ENCODE measurements at places on chromosomes 2 and 18.
A peak's percentile ranks its signal among the peaks of the same experiment; 100 is the strongest.

GRCh38 chr18:25192065-25192464, 159.9 kb downstream of the ZNF521 start:
- DNase-seq = no peak

GRCh38 chr18:77323640-77324299, 74.1 kb downstream of the GALR1 start:
- no peak for DNase-seq

DNA sequence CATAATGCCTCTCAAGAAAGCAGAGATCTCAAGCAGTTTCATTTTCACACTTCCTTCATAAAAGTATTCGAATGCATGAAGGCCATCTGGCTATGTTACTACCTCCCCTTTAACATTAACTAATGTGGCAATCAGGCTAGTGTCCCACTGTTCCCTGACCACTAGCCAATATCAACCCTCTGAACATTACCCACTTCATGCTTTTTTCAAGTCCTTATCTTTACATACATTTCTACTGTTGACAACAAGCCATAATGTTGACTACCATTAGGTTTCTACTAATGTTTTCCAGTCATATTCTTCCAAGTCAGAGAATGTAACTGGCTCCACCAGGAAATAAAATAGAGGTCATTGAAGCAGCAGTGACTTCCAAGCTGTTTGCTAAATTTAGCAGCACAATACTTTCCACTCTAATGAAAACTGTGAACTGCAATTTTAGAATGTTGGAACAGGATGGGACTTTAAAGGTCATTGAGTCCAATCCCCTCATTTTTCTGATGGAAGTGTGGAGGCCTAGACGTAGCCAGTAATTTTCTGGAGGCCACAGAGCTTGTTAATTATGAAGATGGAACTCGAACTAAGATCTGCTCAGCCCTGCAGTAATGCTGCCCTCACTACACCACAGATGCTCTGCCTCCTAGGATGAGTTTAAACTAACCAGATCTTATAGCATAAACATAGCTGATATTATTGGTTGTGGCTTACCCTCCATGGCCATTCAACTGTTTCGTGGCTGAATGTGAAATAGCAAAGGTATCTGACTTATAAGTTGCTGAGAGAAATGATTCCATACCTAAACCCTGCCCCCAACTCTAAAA, 630 bp upstream of the PPP1R1C start:
- no peak for DNase-seq

- no peak for DNase-seq
Measured at GRCh38 chr2:98555696-98556095, 52.6 kb downstream of the COA5 start.

GRCh38 chr18:48862678-48863270, 88.0 kb downstream of the SMAD7 start:
- DNase-seq = no peak

DNA sequence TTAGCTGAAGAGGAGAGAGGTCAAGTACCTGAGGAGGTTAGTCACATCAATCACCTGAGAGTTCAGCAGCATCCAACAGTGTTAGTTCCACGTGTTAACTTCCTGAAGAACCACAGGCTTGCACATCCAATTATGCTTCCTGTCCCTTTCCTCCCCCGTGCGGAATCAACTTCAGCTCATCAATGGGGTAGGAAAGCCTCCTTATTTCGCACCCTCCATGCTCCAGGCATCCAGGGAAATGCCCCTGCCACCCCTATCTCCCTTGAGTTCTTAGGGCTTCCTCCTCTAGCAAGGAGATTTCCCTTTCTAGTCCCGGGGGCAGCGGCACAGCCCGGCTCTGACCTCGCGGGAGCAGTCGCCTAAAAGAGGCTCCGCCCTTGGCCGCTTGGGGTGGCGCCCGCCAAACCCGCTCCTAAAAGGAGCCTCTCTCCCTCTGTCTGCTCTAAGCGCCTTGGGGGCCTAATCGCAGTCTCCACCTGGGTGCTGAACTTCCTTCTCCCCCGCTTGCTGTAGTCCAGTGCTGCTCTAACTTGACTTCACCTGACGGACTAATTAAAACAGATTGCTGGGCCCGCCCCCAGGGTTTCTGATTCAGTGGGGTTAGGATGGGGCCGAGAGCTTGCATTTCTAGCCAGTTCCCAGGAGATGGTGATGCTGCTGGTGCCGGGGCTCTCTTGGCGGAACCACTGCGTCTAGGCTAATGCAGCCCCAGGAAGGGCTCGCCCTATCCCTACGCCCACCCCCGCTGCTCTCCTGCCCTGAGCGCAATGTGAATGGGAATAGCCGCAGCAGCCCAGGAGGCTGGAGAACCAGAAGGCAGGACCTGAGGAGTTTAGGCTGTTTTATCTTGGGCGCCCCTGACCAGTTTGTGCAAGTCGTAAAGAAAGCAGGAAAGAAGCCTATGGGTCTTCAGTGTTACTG, 3.4 kb upstream of the TET3 start:
- DNase-seq = no peak

- no peak for DNase-seq
Measured at GRCh38 chr2:108169982-108170625, 69.7 kb upstream of the SULT1C3 start.

GRCh38 chr2:135664623-135665068, 77.0 kb upstream of the UBXN4 start:
- peak; percentile 17 for DNase-seq

GRCh38 chr2:84970868-84971509, at the start of gene KCMF1:
Gene KCMF1 (plus strand): TSS chr2:84971161. CDS start chr2:84971452, 291 bp downstream.
- no peak for DNase-seq

GRCh38 chr18:51007790-51008139, 22.2 kb upstream of the SMAD4 start:
- DNase-seq = no peak

- no peak for DNase-seq
Measured at GRCh38 chr18:63883617-63884016, 3.9 kb upstream of the SERPINB2 start.

- peak; percentile 78 for DNase-seq
Measured at GRCh38 chr2:28327956-28328922, 64.4 kb upstream of the FOSL2 start.

DNA sequence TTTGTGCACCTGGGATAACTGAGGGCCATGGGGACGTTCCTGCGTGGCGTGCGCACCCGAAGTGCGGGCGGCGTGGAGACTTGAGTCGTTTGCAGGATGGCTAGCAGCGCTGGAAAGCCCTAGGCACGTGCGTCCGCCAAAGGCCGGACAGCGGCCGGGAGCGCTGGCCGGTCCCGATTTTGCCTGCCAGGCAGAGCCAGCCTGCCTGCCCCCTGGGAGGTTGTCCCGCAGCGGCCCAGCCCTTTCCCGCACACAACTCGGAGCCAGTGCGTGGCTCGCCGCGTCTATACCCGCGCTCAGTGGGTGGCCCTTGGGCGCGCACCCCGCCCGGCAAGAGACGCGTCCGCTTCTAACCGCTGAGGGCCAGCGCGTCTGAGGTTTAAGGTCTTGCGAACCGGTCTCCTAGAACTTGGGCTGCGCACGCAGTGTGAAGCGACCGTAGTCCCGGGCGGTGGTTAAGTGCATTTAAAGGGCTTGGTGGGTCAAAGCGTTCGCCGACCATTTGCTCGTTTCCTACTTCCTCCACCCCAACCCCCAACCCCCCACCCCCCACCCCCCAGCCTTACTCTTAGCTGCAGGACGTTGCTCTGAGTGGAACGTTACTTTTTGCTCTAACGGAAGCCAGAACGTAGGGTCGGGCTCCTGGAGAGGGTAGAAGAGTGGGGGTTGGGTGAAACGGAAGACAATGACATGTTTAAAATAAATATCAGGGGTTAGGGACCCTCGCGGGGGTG, 627 bp downstream of the CDCA7 start:
- DNase-seq = no peak

GRCh38 chr2:99810225-99810624, 320.4 kb upstream of the REV1 start:
- no peak for DNase-seq

DNA sequence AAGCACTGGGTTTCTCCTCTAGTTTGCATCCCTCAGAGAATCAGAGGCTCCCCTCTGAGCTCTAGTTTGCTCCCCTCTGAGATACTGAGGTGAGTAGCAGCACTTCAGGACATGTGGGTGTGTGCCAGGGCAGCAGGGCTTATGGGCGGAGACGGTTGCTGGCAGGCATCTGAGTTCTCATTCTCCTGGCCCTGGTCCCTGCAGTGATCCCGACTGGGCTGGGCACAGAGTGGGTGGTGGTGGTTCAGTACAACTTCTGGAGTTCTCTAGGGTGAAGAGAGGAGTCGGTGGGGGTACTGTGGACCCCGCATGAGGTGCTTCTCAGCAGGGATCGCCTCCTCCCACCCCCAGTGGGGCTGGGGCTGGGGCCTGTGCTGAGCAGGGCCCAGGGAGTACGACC, 47.9 kb downstream of the BOLA3 start:
- DNase-seq = no peak

DNA sequence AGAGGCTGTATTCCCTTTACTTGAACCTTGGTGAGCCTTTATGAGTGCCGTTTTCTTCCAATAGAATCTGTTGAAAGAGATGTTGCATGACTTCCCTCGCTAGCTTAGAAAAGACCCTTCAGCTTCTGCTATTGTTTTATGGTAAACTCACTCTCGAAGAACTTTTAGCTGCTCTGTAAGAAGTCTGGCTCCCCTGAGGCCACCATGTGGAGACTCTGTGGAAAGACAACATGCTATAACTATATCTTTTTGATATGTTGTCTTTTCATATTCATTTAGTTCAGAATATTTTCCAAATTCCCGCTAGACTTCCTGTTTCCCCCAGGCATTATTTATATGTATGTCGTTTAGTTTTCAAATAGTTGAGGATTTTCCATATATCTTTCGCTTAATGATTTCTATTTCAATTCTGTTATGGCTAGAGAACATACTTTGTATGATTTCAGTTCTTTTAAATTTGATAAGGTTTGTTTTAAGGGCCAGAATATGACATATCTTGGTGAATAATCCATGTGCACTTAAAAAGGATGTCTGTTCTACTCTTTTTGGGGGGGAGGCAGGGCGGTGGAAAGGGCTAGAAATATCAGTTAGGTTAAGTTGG, 64.1 kb downstream of the PTPN4 start:
- no peak for DNase-seq

DNA sequence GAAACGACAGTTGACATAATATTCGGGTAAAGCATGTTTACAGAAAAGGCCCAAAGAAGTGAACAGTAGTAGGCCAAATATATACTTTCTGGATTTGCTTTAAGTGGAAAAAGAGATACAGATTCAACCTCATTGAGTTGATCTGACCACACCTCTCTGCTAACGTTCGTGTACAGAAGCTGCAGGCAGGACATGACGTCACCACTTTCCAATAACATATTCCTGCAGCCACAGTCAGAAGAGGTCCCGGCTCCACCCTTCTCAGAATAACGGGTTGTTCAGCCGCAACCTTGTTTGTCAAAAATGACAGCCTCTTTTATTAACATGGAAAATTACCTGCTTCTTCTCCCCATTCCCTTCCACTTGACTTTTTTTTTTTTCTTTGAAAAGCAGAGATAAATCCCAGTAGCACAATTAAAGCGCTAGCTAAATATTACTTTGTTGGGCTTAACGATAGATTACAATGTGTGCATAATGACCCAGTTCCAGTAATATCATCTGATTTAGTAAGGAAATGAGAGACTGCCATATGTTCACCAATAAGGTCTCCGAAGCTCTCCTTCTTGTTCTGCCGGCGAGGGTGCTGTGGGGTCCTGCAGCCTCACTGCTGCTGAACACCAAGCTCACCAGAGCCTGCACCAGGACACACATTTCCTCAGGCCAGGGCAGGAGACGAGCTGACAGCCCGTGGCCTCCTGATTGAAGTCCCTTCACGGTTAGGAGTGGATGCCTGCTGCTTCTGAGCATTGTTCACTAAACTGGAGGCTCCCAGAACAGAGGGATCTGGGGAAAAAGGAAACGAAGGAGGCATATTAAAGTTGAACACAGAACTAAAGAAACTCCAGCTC, 451.0 kb upstream of the SALL3 start:
- no peak for DNase-seq

GRCh38 chr18:74148543-74149070, 284 bp downstream of the TIMM21 start:
- DNase-seq = no peak

DNA sequence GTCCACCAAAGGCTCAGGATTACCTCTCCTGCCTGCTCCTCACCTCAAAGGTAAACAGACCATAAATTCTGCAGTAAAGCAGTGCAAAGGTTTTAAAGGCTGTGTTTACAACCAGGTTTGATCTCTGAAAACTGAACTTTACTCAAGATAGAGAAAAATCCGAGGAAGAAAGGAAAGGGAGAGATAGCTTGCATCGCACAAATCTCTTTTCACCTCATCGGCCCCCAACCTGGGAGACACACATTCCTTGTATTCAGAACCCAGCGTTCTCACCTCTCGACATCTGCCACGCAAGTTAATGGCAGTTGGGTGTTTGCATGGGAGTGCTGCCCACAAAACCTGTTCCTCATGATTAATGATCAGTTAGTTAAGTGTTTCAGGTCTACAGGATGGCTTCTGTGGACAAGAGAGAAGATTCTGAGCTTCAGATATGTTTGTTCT, 72.6 kb downstream of the GATA6 start:
- DNase-seq = no peak

GRCh38 chr2:40488927-40489677, 37.2 kb upstream of the SLC8A1 start:
- no peak for DNase-seq

GRCh38 chr2:76812156-76812555, 710.0 kb downstream of the LRRTM4 start:
- DNase-seq = no peak

DNA sequence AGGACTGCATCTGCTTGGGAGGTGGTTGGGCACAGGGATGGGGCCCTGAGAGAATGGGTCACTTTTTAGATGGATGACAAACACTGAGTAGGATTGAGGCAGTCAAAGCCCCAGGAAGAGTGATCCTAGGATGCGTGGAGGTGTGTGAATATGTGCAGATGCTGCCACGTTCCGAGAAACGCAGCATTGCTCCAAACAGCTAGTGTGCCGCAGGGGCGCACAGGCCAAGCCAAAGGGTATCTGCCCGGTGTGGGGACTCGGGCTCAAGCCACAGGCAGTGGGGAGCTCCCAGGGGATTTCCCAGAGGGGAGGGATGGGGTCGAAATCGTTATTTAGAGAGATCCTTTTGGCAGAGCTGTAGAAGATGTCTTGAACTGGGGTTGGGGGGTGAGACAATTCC, 274.1 kb downstream of the ALPK2 start:
- no peak for DNase-seq

- DNase-seq = no peak
Measured at GRCh38 chr18:31952223-31952622, 9.3 kb upstream of the TRAPPC8 start.

DNA sequence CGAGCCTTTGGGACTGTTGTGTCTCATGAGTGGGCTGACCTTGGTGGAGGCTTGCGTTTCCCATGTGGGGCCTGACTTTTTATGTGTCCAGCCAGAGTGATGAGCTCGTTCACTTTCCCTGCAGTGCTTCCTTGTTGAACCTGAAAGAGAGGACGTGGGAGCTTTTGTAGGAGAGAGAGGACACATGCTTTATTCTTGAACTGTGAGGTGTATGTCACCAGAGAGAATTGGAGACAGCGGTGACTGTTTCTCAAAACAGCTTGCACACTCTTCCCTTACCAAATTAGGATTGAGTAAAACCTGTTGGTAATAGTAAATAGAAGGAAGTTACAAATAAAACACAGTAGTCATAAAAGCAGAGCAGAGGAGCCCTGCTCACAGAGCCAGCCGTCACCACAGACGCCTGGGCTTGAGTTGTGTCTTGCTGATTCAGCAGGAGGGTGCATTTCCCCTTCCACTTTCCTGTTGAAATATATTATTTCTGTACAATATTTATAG, 60.7 kb downstream of the INPP4A start:
- no peak for DNase-seq

GRCh38 chr2:197908156-197908555, 103.8 kb downstream of the PLCL1 start:
- DNase-seq = no peak

All from GM04504 (cell line).